ENCODE measurements at places on chromosomes 6 and 20.
A peak's percentile ranks its signal among the peaks of the same experiment; 100 is the strongest.

- no peak for DNase-seq
Observed at GRCh38 chr6:119541132-119541905, 191.8 kb upstream of the MAN1A1 start.

GRCh38 chr6:80339421-80339820 lies 232.9 kb downstream of the BCKDHB start:
- DNase-seq, result no peak

- no peak for DNase-seq
Observed at GRCh38 chr6:159257846-159258245, 88.6 kb downstream of the FNDC1 start.

DNA sequence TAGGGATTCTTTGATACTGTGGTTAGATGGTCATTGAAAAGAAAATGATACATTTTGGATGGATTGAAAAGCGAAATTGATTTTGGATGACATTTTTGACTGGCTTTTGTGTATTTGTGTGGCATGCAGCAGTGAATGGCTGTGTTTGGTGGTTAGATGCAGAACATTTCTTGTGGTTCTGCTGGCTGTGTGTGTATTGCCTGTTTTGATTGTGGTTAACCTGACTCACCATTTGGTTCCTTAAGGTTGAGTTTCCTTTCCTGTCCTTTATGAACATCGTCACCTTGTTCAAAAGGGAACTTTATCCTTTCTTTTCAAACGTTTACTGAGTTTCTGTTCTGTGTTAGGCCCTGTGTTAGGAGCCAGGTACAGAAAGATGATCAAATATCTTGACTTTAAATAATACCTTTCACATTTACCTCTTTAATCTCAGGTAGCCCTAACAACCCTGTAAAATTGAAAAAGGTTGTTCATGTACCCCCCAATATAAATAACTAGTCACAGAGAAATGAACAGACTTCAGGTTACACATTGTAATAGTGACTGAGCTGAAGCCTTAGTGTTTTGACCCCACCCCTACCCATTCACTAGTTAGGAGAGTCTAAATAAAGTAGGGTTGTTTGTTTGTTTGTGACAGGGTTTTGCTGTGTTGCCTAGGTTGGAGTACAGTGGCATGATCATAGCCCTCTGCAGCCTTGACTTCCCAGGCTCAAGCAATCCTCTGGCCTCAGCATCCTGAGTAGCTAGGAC lies 23.8 kb downstream of the ANKS1A start:
- DNase-seq, result no peak

DNA sequence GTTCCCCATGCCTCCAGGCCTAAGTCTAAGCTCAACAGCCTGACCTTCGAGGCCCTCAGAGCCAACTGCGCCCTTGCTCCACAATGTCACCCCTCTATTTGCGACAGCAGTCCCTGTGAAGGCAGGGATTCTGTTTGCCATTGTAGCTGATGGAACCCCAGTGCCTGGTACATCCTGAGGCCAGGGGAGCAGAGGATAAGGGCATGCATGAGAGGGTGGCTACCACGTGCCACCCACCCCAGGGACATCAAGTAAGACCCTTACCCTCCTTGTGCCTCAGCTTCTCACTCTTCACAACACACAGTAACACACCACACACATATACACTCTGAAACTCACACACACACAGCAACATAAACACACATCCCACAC lies 20.0 kb upstream of the SIRPA start:
- no peak for DNase-seq

- DNase-seq, result no peak
Observed at GRCh38 chr6:154806804-154807203, 73.6 kb downstream of the SCAF8 start.

- DNase-seq, result peak; percentile 44
Observed at GRCh38 chr6:106334646-106335448, 9.3 kb upstream of the ATG5 start.

DNA sequence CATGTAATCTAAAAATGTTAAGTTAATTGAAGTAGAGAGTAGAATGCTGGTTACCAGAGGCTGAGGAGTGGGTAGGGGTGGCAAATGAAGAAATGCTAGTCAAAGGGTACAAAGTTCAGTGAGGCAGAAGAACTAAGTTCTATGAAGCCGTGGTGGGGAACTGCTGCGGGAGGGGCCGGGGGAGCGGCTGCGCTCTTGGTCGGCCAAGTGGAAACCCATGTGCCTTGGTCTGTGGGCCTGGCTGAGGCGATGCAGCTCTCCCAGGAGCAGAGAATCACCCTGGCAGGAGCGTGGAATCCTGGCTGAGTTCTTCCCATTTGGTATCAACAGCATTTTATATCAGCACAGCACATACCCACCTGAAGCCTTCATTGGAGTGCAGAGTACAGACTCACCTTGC lies 22.3 kb downstream of the TTLL2 start:
- no peak for DNase-seq

- no peak for DNase-seq
Observed at GRCh38 chr20:21707999-21708737, 2.7 kb downstream of the PAX1 start.

DNA sequence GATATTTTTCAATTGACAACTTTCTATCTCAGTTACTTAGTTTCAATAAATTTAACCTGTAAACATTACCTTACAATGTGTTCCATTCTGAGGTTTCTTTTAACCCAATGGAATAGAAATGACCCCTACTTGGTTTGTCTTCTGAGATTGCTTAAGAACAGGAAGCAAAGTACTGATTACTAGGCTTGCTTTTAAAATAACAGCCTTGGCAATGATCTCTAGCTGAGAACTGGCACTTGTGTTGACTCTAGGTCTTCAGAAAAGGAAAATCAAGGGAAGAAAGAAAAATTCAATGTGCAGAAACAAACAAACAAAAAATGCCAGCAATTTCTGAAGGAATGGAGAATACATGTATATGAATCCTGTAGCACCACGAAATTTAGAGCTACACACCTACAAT lies 66.1 kb downstream of the SYNE1 start:
- no peak for DNase-seq

GRCh38 chr6:160005861-160006540 lies 37.1 kb downstream of the IGF2R start:
- no peak for DNase-seq

- DNase-seq, result no peak
Observed at GRCh38 chr20:2603816-2604505, 48.5 kb upstream of the NOP56 start.

- DNase-seq, result no peak
Observed at GRCh38 chr6:74946961-74947360, 258.9 kb downstream of the COL12A1 start.

- DNase-seq, result no peak
Observed at GRCh38 chr6:12661432-12662089, 55.0 kb upstream of the PHACTR1 start.

GRCh38 chr6:32659856-32660595 lies 6.4 kb downstream of the HLA-DQB1 start:
- DNase-seq, result no peak

GRCh38 chr20:44033344-44033743 lies 118.7 kb downstream of the TOX2 start:
- no peak for DNase-seq

GRCh38 chr6:107633680-107634323 lies 143.9 kb downstream of the SOBP start:
- DNase-seq, result no peak

DNA sequence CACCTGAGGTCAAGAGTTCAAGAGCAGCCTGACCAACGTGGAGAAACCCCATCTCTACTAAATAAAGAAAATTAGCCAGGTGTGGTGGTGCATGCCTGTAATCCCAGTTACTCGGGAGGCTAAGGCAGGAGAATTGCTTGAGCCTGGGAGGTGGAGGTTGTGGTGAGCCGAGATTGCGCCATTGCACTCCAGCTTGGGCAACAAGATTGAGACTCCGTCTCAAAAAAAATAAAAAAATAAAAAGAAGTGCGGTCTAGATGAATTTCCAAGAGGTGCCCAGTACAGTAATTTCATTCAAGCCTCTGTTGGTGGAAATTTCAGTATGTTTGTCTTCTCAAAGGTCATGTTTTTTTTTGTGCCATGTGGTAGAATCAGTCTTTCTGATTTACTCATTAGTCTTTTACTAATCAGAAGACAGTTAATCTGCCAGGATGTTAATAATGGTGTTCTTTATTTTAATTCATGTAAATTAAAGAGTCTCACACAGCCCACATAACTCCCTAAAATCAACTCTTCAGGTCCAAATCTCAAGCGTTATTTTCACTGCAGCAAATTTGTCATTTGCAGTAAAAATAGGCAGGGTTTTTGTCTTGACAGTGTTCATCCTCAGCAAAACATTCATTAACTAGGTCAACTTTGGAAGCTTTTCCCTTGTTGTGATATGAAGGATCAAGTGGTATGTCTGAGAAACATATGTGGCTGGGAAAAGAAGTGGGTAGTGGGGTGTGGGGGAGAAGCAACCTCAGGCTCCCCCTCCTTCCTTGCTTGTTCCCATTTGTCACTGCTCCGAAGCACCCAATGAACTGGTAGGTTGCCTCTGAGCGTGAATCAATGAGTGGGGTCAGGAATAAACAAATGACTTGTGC lies 13.3 kb downstream of the TP53INP2 start:
- no peak for DNase-seq

- no peak for DNase-seq
Observed at GRCh38 chr6:386688-387266, 4.8 kb upstream of the IRF4 start.

DNA sequence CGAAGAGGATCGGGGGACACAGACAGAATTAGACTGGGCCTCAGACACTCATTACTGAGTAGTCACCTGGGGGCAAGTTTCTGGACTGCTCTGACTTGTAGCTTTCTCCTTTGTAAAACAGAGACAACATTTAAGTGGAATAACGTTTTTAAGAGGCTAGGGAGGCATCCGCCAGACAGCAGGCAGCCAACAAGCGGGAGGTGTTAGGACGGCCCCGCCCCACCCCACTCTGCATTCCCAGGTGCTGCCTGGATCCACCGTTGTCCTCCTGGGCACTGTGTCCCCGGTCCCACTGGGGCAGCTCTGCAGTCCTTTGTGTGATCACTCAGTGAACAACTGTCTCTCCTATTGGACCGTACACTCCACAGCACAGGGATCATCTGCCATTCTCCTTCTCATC lies 113.8 kb downstream of the IRF4 start:
- no peak for DNase-seq

GRCh38 chr6:17871189-17871519 lies 116.3 kb downstream of the KIF13A start:
- no peak for DNase-seq

DNA sequence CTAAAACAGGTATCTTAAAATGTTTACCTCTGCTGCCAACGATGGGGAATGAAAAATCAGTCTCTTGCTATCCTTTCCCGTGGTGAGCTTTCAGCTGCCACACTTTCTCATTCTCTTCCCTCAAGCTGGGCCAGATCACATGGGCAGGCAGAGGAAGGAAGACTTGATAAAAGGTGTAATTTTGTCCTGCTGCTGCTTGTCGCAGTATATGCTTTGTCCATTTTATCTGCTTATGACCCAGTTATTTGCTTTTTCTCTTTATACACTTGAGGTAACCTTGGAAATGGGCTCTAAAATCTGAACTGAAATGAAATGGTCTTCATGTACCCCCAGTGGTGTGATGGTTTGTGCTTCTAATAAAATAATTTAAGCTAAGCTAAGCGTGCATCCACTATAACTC lies 695.9 kb upstream of the FLRT3 start:
- no peak for DNase-seq

DNA sequence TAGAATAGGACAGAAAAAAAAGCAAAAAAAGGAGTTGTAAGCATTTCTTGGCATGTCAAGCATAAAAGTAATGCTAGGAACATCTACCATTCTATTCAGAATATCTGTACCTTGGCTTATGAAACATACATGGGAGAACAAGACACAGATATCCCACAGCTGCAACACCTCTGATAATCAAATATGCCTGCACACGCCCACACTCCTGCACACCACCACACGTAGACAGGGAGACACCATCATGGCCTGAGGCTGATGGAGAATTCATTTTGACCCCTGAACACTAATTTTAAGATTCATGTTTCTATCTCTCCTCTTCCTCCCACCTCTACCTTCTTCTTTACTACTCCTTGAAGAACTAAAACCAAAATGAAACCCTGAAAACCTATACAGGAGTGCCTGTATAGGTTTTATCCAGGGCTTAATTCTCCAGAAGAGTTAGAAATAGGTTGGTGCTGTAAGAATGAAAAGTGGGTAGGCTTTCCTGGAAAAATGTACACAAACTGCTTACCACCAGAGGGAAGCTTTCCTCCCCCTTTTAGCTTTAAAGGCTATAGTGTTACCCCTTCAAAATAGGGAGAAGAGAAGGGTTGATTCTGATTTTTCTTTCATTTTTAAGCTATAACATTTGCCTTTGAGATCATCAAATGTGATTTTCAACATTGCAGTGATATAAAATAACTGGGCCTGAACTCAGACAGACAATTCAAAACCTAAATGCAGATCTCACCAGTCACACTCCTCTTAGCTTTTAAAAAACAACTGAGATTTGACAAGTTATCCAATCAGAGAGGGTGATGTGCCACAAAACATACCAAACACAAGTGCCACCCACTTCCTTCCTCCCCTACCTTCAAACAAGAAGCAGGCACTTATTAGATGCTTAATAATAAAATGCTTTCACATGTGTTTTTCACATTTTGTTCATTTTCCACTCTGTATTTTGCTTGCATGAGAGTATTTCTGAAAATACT lies 57.9 kb downstream of the ELOVL5 start:
- DNase-seq, result no peak

DNA sequence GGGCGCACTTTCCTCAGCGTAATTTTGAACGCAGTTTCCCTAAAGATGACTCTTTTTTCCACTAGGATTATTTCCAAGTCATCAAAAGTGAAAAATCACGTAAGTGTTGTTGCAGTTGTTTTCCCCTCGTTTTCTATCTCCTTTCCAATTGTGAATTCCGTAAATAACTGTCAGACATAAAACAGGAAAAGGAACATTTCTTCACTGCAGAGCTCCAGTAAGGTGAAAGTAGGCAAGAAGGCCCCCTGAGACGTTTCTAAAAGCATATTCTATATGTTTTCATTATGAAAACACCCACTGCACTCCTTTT lies 17.8 kb downstream of the HIVEP2 start:
- DNase-seq, result no peak

GRCh38 chr20:39268981-39269461 lies 306.9 kb downstream of the DHX35 start:
- DNase-seq, result peak; percentile 3

DNA sequence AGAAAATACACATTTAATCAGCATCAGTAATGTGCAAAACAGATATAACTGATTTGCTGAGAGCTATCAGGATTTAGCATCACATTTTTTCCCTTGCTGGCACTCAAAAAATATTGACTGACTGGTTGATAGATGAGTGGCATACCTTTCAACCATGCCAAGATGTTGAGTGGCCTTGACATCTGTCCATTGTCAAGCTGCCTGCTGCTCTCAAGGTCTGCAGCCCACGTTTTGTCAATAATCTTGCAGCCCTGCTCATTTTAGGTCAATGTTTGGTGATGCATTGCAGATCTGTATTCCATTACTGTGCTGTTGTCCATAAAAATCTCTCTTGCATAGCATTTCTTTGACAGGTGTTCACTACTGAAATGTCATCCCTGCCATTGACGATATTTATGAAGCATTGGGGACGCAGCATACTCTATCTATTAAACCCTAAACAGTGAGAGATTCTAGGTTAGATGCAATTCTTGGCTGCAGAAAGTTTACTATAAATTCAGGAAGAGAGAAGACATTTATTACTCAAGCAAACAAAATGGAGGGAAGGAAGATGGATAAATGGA lies 111.6 kb downstream of the BFSP1 start:
- no peak for DNase-seq

- no peak for DNase-seq
Observed at GRCh38 chr6:121188356-121188755, 145.9 kb downstream of the TBC1D32 start.

GRCh38 chr6:13979284-13980171 lies 54.8 kb downstream of the RNF182 start:
- no peak for DNase-seq
